ENCODE measurements at places on chromosomes 13 and 19. TPM values are rescaled to one million over a fixed set of nuclear protein-coding genes. Genes with fewer than 3 reads are reported as not detected.
A peak's percentile ranks its signal among the peaks of the same experiment; 100 is the strongest.

GRCh38 chr13:71017607-71018006 is 849.4 kb downstream of the DACH1 start:
- DNase-seq: no peak

DNA sequence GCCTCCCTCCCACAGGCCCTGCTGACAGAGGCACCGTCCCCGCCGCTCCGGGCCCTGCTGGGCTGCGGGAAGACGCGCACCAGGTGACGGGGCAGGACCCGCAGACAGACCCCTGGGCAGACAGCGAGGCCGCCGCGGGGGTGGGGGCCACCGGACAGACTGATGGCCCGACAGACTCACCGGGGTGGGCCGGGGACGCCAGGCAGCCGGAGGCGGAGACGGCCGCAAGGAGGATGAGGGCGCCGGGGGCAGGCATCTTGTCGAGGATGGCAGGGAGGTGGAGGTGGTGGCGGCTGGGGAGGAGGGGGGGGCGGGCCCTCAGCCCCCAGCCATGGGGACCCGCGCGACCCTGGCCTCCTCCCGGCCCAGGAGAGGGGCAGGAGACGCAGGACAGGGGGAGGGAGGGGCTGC is 309 bp downstream of the LMTK3 start:
- no peak for DNase-seq

DNA sequence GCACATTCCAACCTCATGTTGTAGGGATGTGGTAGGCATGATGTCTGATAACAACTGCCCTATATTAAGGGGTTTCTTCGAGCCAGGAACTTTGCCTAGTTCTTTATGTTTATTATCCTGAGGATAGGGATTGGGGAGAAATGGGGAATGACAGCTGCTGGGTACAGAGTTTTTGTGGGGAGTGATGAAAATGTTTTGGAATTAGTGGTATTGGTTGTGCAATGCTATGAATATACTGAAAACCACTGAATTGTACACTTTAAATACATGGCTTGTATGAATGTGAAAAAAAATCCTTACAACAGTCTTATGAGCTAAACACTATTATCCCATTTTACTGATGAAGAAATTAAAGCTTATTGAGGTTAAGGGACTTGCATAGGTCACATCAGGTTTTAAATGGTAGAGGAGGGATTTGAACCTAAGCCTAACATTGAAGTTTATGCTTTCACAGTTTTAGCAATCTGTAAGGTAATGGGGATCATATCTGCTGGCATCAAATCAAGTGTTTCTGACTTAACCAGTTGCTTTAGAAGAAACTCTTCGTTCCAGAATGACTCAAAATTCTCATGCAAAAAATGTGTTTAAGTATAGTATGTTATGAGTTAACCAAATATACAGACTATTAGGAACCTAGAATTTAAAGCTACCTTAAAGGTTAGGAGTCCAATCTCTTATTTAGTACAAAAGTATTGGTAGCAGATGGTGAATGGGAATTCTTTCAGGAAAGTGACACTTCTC is 61.4 kb downstream of the ERCC5 start:
- no peak for DNase-seq

KLK4 gene
- polyA plus RNA-seq: not detected

CEACAM8 gene
- polyA plus RNA-seq: 0.20 TPM

OVOL3 gene
- not detected for polyA plus RNA-seq

DNA sequence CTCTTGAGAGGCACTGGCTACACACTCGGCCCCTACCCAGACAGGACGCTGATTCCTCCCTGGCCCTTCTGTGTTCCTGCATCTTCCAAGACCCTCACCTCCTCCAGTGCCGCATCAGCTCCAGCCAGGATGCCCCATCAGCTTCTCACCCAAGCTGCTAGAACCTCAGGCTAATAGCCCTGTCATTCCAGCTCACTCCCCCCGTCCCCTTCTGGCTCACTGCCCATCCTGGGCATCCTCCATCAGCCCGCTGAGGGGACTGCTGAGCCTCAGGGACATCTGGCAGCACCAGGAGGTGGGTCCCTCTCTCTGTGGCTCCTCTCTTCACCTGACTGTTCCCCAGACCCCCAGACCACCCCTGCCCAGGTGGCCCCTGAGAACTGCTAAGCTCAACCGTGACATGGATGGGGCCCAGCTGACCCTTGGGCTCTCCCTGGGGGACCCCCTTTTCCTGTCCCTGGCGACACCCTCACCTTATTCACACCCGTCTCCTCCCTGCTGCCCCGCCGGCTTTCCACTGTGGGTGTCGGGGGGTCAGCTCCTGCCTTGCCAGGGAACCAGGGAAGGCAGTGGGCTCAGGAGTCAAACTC is 4.8 kb downstream of the FFAR3 start:
- no peak for DNase-seq

GRCh38 chr19:16668176-16668575 is 7.2 kb downstream of the TMEM38A start:
- no peak for DNase-seq

DNA sequence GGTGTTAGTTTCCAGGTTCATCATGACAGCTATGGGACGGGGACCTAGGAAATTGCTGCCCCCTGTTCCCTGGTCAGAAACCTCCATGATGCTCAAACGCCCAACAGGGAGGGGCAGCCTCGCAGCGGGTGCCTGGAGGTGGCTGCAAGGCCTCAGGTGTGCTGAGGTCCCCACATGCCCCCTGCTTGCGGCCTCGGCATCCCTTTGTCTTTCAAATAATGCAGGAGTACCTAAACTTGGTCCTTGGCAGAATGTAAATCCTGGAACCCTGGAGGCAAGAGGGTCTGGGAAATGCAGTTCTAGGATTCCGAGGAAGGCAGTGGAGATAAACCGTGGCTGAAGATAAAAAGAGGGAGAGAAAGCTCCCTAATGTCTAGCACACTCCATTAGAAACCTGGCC is 52.4 kb downstream of the SKA3 start:
- DNase-seq: no peak

GRCh38 chr13:83272652-83273240 is 609.5 kb downstream of the SLITRK1 start:
- DNase-seq: no peak

DNA sequence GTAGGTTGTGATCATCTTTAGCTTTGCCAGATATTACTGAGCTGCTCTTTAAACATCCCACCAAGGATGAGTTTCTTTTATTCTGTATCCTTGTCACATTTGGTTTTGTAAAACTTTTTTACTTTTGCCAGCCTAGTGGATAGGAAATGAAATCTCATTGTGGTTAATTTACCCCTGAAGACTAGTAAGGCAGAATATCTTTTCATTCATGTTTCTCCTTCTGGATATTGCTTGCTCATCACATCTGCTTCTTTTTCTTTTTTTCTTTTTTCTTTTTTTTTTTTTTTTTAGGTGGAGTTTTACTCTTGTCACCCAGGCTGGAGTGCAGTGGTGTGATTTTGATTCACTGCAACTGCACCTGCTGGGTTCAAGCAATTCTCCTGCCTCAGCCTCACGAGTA is 31.3 kb downstream of the SIPA1L3 start:
- no peak for DNase-seq

DNA sequence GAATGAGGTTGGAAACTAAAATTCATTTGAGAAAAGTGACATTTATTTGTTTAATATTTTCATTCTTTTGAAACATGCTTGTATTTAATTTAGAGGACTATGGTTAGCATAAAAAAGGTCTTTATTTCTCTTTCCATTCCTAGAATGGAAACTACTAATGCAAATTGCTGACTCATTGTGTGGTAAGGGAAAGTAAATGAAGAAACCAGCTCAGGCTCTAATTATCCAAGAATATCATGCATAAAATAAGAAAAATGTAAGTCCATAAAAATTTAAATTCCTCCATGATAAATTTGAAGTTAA is 777.0 kb upstream of the SLITRK1 start:
- DNase-seq: no peak

- DNase-seq: no peak
Measured at GRCh38 chr13:77579959-77580358, 44.5 kb downstream of the SCEL start.

GRCh38 chr19:54392105-54392504 is 23.2 kb upstream of the TTYH1 start:
- no peak for DNase-seq

GNG7 gene
- polyA plus RNA-seq: 5.3 TPM

DNA sequence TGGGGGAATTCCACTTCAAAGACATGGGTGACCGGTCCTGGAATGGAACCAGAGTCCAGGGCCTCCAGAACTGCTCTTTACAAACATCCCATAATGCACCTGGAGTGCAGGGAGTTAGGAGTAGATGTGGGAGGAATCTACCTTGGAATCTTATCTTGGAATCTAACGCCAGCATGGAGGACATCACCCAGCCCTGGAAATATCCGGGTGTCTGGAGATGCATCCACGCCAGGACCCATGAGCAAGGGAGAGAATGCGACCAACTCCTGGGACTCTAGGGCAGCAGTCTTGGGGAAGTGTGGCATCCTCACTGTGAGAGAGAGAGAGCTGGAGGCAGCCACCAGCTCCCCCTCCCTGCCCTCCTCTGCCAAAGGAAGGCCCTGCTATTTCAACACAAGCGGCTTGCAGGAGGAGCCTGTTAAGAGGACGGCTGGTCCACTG is 211.8 kb downstream of the UQCRFS1 start:
- peak; percentile 35 for DNase-seq

- no peak for DNase-seq
Measured at GRCh38 chr13:49256841-49257240, 9.1 kb downstream of the CDADC1 start.

- DNase-seq: no peak
Measured at GRCh38 chr19:31969016-31969415, 376.4 kb upstream of the ZNF507 start.

GRCh38 chr13:44688652-44689051 is 112.5 kb upstream of the TSC22D1 start:
- DNase-seq: no peak

GRCh38 chr19:6694147-6694815 is 24.3 kb upstream of the TNFSF14 start:
- no peak for DNase-seq

DNA sequence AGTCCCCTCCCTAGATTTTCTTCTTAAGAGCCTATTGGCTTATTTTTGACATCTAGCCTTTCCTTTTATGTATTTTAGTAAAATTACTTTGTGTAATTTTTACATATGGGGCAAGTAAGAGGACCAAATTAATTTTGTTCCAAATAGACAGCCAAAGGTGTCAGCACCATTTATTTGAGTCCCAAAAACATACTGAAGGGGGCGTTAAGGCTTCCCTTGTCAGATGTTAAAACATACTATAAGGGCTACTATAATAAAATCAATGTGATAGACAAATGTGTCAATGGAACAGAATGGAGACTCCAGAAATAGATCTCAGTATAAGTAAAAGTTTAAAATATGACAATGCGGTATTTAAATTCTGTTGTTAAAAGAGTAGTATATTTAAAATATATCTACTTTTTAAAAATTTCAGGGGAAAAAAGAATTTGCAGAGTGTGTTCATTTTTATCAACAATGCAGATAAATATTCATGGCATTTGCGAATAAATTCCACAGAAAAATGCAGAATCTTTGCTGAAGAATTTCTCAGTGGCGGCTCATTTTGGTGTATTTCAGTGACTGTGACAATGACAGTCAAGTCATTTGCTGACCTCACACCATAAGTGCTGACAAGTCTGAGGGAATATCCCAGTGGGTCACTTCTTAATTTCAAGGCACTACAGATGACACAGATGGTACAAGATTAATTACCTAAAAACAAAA is 133.7 kb downstream of the MTUS2 start:
- no peak for DNase-seq

DNA sequence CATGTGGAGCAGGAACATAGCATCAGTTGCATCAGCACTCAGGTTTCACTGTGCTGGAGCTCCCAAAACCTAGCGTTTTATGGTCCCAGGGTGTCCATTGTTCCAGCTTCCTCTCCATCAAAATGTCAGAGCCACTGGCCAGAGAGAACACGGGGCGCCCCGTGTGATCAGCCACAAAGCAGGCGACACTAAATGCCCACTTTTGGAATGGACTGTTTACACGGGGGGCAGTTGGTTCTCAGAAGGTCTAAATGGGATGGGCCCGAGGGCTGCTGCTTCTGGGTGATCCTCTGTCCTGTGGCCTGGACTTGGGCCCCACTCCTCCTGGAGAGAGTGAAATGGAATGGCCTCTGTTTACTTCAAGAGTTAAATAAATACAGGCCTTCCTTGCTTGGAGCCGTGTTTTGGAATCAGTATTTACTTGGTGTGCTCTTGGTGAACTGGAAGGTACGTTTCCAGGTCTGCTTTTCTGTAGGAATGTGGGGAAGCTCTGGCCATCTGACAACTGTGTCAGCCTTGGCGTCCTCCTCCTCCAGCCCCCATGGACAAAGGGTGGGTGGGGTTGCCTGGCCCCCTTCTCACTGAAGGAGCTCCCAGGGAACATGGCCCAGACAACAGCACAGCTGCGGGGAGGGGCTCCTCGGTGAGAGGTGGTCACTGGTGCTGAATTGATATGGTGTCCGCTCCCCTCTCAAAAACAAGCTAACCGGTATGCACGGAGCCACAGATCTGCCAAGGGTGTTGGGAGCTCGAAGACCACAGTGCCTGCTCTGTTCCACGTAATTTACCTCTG is 16.1 kb upstream of the MCF2L start:
- DNase-seq: no peak

All from left renal pelvis (tissue), 4 donors.